Stimulated activated naive B cell treated with anti-CD40 and anti-IgM and Interleukin-4, amounts not matched to agents 10 μg/mL and 1 μg/mL and 100 μg/mL, for 72 hours (primary cell): ENCODE measurements at places on chromosomes 1 and 21.

GRCh38 chr1:53715478-53715877, 23.5 kb downstream of the GLIS1 start:
- H3K4me3 ChIP-seq = no peak overlapping the region
- DNase-seq = no peak
- no peaks in the 10 kb centered on the region for H3K4me1 ChIP-seq
- peaks cover 7% of the 10 kb centered on the region for H3K27me3 ChIP-seq

- H3K4me1 ChIP-seq = peaks cover 36% of the 10 kb centered on the region
- H3K4me3 ChIP-seq = no peak overlapping the region
- DNase-seq = no peak
- no peaks in the 10 kb centered on the region for H3K27me3 ChIP-seq
- H3K27ac ChIP-seq = no peak overlapping the region
These were observed 9.4 kb downstream of the E2F2 start for GRCh38 chr1:23521588-23521987.

- DNase-seq = no peak
- peaks cover 8% of the 10 kb centered on the region for H3K36me3 ChIP-seq
- H3K27ac ChIP-seq = no peak overlapping the region
- no peaks in the 10 kb centered on the region for H3K27me3 ChIP-seq
- H3K4me3 ChIP-seq = no peak overlapping the region
These were observed 37.0 kb upstream of the LRRC3 start for GRCh38 chr21:44418108-44418875.

DNA sequence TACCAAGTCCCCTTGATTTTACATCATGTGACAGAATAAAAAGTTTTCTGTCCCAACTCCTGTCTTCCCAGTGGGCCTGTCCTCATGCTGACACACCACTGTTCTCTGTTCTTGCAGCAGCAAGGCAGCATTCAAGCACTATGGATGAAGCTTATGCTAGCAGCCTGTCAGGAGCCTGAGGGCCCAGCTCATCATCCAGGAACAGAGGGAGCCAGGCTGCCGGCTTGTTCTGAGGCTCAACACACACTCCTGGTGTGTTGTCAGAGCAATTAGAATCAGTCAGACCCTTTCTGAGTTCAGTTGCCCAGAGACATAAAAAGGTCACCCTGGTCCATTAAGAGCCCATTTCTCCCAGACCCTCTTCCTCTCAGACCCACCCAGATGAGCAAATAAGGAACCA, 282.9 kb downstream of the SEC16B start:
- no peak overlapping the region for H3K27ac ChIP-seq
- DNase-seq = no peak
- no peak overlapping the region for H3K4me3 ChIP-seq
- H3K27me3 ChIP-seq = no peaks in the 10 kb centered on the region
- no peaks in the 10 kb centered on the region for H3K36me3 ChIP-seq

GRCh38 chr1:45804669-45804969, 1.2 kb downstream of the MAST2 start:
- H3K27me3 ChIP-seq = no peaks in the 10 kb centered on the region
- H3K4me3 ChIP-seq = peak overlapping the region; percentile 94
- no peak overlapping the region for H3K27ac ChIP-seq
- H3K36me3 ChIP-seq = peaks cover 19% of the 10 kb centered on the region

DNA sequence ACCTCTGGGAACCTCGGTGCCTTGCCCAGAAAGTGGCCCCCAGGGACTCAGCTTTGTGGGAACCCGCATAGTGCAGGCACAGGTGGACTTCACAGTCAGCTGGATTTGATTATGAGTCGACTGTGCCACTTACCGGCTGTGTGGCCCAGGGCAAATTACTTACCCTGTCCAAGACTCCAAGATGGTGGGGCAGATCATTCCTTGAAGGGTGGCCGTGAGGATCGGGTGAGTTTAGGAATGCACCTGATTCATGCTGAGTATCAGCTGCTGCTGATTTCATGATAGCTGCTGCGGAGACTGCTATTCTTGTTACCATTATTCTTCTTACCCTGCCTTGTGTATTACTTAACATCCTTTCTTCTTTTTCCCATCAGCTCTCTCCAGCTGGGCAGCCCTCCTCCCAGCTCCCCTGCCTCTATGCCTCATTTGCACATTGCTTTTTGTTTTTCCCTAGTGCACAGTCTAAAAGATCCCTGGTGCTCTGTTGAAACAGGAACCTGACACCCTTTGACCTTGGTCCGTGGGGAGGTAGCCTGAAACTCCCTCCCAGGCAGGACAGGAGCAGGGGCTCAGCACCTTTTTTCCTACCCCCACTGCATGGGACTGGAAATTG, 40.5 kb upstream of the FHAD1 start:
- no peak for DNase-seq
- H3K36me3 ChIP-seq = no peaks in the 10 kb centered on the region
- H3K27ac ChIP-seq = no peak overlapping the region
- no peak overlapping the region for H3K4me3 ChIP-seq

DNA sequence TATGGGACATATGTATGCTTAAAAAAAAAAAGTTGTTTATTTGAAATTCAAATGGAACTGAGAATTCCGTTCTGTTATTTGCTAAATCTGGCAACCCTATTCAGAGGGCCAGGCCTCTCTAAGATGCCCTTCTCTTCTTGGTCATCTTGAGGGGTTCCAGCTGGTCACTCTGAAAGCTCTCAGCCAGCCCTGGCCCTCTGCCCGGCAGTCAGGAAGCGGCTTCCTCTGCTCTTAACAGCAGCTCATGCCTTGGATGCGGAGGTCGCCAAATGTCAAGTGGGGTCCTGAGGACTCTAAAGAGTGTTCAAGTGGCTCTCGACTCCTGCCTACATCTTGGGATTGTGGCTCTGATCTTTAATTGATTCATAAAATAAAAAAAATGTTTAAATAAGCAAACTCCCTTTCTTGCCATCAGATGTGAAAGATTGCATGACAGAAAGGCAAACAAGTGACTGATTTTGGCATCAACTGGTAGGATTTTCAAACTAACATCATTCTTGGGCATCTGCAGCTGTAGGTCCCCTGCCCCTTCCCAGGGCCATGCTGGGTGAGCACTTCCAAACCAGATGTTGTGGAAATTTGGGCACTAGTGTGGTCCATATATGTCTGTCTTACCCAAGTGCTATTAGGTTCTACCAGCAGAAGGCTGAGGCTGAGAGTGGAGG, 130.8 kb downstream of the PRDM2 start:
- no peak overlapping the region for H3K4me3 ChIP-seq
- H3K4me1 ChIP-seq = peaks cover 3% of the 10 kb centered on the region
- H3K27ac ChIP-seq = no peak overlapping the region
- H3K27me3 ChIP-seq = peaks cover 37% of the 10 kb centered on the region
- DNase-seq = no peak

GRCh38 chr1:201185527-201186128, 5.0 kb upstream of the IGFN1 start:
- DNase-seq = no peak
- peaks cover 30% of the 10 kb centered on the region for H3K27me3 ChIP-seq
- no peak overlapping the region for H3K4me3 ChIP-seq
- H3K27ac ChIP-seq = no peak overlapping the region
- H3K36me3 ChIP-seq = no peaks in the 10 kb centered on the region

GRCh38 chr1:56535939-56536338, 43.4 kb downstream of the PLPP3 start:
- no peaks in the 10 kb centered on the region for H3K4me1 ChIP-seq
- H3K36me3 ChIP-seq = peaks cover 6% of the 10 kb centered on the region
- no peak for DNase-seq
- no peak overlapping the region for H3K27ac ChIP-seq

GRCh38 chr1:178962853-178963711, 62.6 kb upstream of the FAM20B start:
- H3K36me3 ChIP-seq = peaks cover 6% of the 10 kb centered on the region
- H3K4me3 ChIP-seq = no peak overlapping the region
- no peak for DNase-seq
- no peak overlapping the region for H3K27ac ChIP-seq
- H3K4me1 ChIP-seq = peaks cover 3% of the 10 kb centered on the region

DNA sequence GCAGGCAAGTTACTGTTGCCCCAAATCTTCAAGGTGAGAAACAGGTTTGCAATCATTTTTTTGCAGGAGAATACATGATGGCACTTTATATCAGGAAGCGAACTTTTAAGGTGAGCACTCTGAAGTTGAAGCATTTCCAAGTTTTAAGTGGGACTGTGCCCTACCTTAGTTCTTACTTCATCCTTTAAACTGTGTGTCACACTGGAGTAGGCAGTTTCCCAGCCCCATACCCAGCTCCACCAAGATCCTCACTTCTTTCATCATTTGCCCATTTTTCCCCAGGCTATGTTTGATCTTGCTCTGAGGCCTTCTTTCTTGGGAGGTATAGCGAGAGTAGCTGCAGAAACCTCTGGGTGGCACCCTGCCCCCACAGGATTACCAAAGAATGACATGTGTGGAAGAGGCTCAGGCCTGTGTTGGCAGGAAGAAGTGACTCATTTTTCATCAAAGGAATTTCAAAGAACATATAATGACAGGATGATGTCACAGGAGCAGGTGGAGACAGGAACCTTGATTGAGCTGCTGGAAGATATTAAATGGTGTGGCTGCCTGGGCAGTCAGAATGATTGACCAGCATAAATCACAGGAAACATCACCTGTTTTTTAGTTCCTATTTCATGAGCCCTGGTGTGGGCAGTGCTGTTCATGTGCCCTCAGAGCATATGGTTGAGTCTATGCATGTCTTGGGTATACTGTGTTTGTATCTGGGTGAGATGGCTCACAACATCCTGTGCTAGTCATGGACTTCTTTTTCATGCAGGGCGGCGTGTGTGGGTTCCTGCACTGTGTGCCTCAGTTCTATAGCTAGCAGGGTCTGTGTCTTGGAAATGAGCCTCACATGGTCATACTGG, 20.8 kb upstream of the MACF1 start:
- DNase-seq = peak; percentile 59
- no peaks in the 10 kb centered on the region for H3K27me3 ChIP-seq
- peaks cover 2% of the 10 kb centered on the region for H3K36me3 ChIP-seq
- peaks cover 42% of the 10 kb centered on the region for H3K4me1 ChIP-seq
- H3K4me3 ChIP-seq = peak overlapping the region; percentile 41
- peak overlapping the region; percentile 86 for H3K27ac ChIP-seq

DNA sequence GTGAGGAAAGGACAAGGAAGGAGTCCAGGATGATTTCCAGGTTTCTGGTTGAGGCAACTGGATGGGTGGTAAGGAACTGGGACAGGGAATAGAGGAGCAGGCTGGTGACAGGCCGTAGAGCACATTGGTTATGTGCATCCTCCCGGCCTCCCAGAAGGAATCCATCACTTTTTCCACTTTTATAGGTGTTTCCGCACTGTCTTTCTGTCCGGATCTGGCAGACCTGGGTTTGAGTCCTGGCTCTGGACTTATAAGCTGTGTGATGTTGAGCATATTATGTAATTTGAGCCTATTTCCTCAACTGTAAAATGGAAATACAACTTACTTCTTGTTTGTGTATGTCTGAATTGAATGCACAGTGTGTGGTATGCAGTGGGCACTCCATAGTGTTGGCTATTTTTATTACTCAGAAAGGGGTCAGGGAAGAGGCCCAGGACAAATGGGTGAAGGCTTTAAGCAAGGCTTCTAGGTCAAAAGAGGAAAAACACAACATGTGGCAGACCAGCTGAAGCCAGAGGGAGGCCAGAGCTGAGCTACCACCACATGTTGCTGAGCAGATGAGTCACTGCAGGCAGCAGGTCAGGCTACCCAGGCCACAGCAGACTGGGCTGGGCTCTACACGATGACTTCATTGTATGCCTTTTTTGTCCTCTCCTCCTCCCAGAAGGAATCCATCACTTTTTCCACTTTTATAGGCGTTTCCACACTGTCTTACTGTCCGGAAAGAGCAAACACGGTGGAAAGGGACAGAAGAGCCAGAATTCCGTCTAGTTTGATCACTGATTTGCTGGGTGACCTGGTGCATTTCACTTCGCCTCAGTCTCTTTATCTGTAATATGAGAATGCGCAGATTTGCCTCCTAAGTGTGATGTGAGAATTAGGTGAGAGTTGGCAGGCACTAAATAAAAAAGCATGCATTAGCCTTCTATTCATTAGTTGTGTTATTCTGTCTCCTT, 791 bp upstream of the MAST2 start:
- H3K36me3 ChIP-seq = peaks cover 6% of the 10 kb centered on the region
- H3K4me1 ChIP-seq = peaks cover 38% of the 10 kb centered on the region
- H3K27ac ChIP-seq = peak overlapping the region; percentile 87
- peak overlapping the region; percentile 94 for H3K4me3 ChIP-seq

DNA sequence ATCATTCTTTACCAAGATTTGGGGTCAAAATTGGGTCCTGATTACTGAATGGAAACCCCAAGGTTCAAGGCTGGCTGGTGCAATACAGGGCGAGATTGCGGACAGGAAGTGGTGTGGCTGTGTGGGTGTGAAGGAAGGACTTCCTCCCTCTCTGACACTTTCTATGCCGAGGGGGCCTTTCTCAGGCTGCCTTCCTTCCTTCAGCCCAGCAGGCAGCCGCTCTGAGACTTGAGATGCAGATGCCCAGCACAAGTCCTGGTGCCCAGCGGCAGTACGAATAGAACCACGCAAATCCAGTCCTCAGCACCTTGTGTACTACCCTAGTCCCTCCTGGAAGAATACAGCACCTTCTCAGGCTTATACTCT, 16.3 kb downstream of the BATF3 start:
- peak overlapping the region; percentile 79 for H3K27ac ChIP-seq
- H3K27me3 ChIP-seq = peaks cover 24% of the 10 kb centered on the region
- peak overlapping the region; percentile 46 for H3K4me3 ChIP-seq
- peak; percentile 57 for DNase-seq
- peaks cover 48% of the 10 kb centered on the region for H3K4me1 ChIP-seq

DNA sequence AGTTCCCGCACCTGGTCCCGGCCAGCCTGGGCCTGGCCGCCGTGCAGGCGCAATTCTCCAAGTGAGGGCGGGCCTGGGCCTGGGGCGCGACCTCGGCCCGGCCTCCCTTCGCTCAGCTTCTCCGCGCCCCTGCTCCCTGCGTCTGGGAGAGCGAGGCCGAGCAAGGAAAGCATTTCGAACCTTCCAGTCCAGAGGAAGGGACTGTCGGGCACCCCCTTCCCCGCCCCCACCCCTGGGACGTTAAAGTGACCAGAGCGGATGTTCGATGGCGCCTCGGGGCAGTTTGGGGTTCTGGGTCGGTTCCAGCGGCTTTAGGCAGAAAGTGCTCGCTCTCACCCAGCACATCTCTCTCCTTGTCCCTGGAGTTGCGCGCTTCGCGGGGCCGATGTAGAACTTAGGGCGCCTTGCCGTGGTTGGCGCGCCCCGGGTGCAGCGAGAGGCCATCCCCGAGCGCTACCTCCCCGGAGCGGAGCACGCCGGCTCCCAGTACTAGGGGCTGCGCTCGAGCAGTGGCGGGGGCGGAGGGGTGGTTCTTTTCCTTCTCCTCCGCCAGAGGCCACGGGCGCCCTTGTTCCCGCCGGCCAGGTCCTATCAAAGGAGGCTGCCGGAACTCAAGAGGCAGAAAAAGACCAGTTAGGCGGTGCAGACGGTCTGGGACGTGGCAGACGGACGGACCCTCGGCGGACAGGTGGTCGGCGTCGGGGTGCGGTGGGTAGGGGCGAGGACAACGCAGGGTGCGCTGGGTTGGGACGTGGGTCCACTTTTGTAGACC, 1.2 kb downstream of the OLIG1 start:
- H3K4me1 ChIP-seq = peaks cover 7% of the 10 kb centered on the region
- no peak for DNase-seq
- H3K27me3 ChIP-seq = peaks cover 68% of the 10 kb centered on the region

GRCh38 chr1:98794196-98794886, 132.8 kb downstream of the SNX7 start:
- peak overlapping the region; percentile 49 for H3K27ac ChIP-seq
- H3K4me1 ChIP-seq = peaks cover 6% of the 10 kb centered on the region
- DNase-seq = peak; percentile 26
- no peaks in the 10 kb centered on the region for H3K36me3 ChIP-seq
- H3K4me3 ChIP-seq = no peak overlapping the region
